ENCODE measurements at places on chromosomes 7 and 10. TPM values are rescaled to one million over a fixed set of nuclear protein-coding genes. Genes with fewer than 3 reads are reported as not detected.

The NANOS1 gene
- 24.4 TPM for total RNA-seq

The ETV1 gene
- total RNA-seq: 7.1 TPM

The TCTN3 gene
- total RNA-seq: 23.0 TPM

The MGMT gene
- 25.7 TPM for total RNA-seq

The NPM3 gene
- 15.8 TPM for total RNA-seq

DNA sequence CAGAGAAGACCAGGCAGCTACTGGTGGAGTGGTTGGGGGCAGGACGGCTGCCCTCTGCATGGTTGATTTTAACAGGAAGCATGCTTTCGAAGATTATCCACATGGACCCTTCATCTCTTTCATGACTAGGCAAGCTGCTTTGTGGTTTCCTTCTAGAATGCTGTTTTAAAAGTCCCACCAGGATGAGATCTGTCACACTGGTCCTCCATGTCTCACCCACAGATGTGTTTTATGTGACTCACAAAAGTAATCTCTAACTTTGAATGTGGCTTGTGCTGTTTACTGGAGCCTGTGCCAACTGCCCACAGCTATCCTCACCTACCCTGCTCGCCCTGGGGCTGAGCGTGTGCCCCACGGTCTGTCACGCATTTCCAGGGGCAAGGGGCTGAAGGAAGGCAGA lies 188.8 kb downstream of the GFRA1 start:
- no peak for DNase-seq
- H3K4me3 ChIP-seq: no peak overlapping the region
- H3K36me3 ChIP-seq: no peaks in the 10 kb centered on the region
- no peaks in the 10 kb centered on the region for H3K4me1 ChIP-seq
- H3K27me3 ChIP-seq: peaks cover 11% of the 10 kb centered on the region

- no peak for DNase-seq
- H3K27ac ChIP-seq: peak overlapping the region; percentile 86
- peaks cover 34% of the 10 kb centered on the region for H3K4me1 ChIP-seq
- peak overlapping the region; percentile 63 for H3K4me3 ChIP-seq
- no peaks in the 10 kb centered on the region for H3K36me3 ChIP-seq
Observed at GRCh38 chr7:47254081-47254977, 327.6 kb downstream of the TNS3 start.

DNA sequence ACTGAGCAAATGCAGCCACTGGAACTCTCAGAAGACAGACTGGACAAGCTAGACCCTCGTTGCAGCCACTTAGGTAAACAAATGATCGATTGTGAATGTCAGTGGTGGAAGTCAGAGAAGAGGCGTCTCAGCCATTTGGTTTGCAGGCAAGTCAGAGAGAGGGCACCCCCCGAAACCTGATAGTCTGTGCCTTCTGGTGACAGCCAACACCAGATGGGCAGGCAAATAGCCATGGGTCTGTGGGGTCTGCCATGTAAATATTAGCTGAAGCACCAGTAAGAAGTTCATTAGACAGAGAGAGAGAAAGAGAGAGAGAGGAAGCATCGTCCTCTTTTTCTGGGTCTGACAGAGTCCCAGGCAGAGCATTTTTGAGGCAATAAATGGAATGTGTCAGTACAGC lies 5.4 kb downstream of the PPP1R17 start:
- no peaks in the 10 kb centered on the region for H3K36me3 ChIP-seq
- no peak overlapping the region for H3K27ac ChIP-seq
- no peaks in the 10 kb centered on the region for H3K4me1 ChIP-seq
- peak; percentile 70 for DNase-seq

DNA sequence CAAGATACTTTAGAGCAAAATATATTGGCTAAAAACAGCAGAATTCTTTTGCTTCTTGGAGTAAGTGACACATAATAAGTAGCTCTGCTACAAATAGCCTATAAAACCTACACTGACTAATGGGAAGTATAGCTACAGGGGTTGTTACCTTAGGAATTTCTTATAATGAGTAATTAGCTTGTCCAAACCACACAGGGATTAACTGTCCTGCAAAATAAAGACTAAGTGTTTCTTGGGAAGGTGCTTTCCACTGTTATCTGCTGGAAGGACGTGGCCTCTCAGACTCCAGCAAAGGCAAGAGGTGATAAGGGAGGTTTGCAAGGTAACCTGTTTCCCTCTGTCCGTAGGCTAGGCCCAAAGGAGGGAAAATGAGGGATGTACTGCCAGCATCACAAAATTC lies 302.4 kb downstream of the DOCK4 start:
- peaks cover 5% of the 10 kb centered on the region for H3K36me3 ChIP-seq
- H3K27ac ChIP-seq: no peak overlapping the region
- H3K27me3 ChIP-seq: no peaks in the 10 kb centered on the region
- no peaks in the 10 kb centered on the region for H3K4me1 ChIP-seq
- DNase-seq: no peak

DNA sequence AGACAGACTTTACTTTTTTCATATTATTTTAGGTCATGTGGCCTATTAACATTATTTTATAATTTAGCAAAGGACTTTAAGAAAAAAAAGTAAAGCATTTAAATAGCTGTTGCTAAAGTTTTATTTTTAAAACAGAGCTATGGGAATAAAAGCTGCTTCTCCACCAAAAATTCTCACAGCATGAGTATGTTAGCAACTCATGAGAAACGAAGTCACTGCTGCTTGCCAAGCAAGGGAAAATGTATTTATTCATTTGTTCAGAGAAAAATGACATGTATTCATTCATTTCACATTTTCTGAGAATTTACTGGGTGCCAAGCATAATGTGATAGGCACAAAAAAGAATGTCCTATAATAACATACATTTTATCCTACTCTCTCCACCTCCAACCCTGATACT lies 5.1 kb downstream of the LRRC72 start:
- DNase-seq: no peak
- H3K27me3 ChIP-seq: no peaks in the 10 kb centered on the region
- H3K4me3 ChIP-seq: no peak overlapping the region
- H3K36me3 ChIP-seq: no peaks in the 10 kb centered on the region
- peaks cover 10% of the 10 kb centered on the region for H3K4me1 ChIP-seq

Measured in esophagus muscularis mucosa (tissue), 4 donors.